Left lobe of liver (tissue), 2 donors: ENCODE measurements at places on chromosomes 16 and 17. TPM values are rescaled to one million over a fixed set of nuclear protein-coding genes. Genes with fewer than 3 reads are reported as not detected.

DNA sequence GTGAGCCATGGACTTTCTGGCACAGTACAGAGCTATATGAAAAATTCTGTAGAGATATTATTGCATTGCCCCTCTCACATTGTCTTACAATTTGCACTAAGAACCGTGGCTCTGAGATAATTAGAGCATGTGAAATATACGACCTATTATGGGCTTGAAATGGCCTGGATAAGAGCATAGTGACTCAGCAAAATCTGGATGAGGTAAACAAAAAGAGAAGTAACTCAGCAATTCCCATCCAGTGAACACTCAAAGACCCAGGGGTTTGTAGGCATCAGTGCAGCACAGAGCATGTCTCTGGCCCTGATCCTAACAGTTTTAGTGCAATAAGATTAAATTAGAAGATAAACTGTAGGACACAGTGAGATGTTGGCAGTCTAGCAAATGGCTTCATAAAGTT is 317.2 kb upstream of the MYOCD start:
- no peak for DNase-seq

DNA sequence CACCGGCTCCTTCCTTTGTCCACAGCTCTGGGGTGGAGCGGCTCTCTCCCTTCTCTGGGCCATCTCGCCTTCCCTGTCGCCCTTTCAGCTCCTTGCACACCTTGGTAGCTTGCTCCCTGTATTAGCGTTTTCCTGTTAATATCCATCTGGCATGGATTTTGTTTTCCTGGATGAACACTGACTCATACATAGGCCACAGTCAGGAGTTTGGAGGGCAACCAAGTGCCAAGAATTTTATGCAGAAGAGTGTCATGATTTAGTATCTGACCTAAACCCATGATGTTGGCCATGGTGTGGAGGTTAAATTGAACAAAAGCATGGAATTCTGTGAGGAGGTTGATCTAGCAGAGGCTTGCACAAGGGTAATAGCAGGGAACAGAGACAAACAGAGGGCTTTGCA is 180.9 kb downstream of the AIPL1 start:
- no peak for DNase-seq

DNA sequence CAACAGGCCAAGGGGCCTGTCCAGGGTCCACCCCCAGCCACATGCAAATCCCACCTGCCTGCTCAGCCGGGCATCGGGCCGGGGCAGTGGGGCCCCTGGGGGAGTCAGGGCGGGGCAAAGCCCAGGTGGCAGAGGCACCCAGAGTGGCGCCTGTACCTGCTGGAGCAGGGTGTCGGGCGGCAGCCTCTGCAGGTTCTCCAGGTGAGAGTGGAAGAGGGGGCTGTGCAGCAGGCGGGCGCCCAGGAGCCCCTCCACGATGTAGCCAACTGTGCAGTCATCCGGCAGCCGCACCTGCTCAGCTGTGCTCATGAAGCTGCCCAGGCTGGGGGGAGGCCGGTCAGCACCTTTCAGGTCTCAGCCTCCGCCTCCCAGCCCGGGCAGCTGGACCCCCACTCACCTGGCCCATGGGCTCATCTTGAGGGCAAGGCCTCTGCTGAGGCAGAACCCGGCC is 2.1 kb downstream of the RFNG start:
- no peak for DNase-seq

DNA sequence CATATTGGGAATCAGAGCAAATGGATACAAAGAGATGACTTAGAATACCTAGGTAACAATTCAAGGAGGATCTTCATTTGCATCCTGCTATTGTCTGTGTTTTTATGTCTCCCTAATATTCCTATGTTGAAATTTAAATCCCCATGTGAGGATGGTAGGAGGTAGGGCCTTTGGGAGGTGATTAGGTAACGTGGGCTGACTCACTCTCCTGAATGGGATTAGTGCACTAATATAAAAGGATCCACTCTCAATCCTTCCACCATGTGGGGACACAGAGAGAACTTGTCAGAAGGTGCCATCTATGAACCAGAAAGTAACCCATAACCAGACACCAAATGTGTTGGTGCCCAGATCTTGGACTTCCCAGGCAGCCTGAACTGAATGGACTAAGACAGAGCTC is 83.4 kb downstream of the CDH8 start:
- DNase-seq = no peak

- no peak for DNase-seq
Observed at GRCh38 chr17:74458835-74459234, 7.6 kb upstream of the CD300A start.

DNA sequence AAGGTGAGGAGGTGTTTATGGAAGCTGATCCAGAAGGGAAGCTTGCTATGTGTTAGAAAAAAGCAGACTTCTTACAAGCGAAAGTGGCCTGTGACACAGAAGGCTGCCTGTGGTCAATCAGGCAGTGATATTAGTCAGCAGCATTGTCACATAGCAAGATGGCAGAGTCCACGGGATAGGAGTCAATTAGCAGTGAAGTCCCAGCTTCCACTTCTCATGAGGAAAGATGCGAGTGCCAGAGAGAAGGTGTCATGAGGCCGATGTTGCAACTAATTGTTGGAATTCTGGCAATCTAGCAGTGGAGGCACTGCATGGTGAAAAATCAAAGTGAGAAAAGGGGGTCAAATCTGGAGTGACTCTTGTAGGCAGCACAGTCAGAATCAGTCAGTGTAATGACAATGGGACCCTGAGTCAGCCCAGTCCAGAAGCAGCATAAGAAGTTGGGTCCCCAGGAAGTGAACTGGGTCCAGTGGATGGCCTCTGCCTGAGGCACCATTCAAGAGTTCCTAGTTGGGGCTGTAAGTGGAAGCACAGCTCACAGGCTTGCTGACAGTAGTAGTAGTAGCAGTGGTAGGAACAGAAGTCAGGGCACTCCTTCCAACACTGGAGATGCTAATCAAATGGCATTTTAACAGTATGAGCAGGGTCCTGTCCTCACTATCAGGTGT is 85.1 kb downstream of the TNFRSF13B start:
- no peak for DNase-seq

DNA sequence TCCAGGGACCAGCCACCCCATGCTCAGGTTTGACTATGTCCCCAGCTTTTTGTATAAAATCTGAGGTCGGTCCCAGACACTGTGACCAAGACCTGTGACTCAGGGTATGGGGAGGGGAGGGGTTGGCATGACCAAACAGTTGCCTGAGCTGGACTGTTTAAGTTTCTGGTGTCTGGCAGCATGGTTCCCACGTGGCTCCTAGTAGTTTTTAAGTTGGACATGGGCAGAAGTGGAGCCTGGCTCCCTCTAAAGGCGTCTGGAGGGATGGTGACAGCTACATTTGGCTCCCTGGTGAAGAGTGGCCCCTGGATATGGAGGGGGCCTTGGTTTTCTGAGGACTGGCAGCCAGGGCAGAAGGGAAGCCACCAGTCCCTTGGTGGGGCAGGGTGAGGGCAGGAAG is 7.9 kb downstream of the SMCR8 start:
- DNase-seq = no peak

DNA sequence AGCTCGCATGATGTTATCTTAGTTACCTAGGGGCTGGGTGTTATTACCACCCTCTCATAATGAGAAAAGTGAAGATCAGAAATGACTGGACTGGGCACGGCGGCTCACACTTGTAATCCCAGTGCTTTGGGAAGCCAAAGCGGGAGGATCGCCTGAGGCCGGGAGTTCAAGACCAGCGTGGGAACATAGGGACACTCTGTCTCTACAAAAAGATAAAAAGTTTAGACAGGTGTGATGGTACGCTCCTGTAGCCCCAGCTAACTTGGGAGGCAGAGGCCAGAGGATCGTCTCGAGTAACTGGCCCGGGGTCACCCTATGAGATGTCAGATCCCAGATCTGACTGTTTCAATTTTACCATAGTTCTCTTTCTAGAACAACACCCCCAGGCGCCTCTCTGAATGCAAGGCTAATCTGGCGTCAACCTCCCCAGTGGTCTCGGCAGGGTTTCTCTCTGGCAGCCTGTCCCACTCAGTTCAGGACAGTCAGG is 1.9 kb upstream of the CCDC102A start:
- DNase-seq = peak; percentile 23

- no peak for DNase-seq
Observed at GRCh38 chr16:28923652-28924398, 1.2 kb downstream of the RABEP2 start.

DNA sequence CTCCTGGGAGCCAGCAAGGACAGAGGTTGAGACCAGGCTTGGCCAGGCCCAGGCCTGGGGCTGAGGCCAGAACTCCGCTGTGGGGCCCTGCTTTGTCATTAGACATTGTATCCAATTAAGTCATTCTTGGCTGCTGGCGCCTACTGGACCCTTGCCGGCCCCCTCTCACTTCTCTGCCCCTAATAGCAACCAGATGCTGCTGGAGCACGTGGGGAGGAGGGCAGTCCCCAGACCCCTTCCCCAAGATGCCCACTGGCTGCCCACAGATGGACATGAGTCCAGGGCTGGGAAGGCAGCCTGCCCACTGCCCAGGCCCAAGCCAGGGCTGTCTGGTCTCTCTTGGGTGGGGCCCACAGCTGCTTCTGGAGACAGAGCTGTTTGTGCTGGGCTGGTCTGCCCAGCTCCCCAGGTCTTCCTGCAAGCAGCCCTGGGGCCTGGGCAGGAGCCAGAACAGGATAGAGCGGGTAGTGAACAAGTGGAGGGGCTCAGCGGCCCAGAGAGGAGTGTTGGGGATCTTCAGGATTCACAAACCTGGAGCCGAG is 7.8 kb downstream of the PLXDC1 start:
- no peak for DNase-seq

GRCh38 chr16:2948807-2949704 is 15.0 kb upstream of the KREMEN2 start:
- peak; percentile 41 for DNase-seq

- no peak for DNase-seq
Observed at GRCh38 chr17:79075446-79075750, 774 bp downstream of the ENGASE start.

GRCh38 chr17:50356418-50356817 is 10.5 kb downstream of the XYLT2 start:
- no peak for DNase-seq

DNA sequence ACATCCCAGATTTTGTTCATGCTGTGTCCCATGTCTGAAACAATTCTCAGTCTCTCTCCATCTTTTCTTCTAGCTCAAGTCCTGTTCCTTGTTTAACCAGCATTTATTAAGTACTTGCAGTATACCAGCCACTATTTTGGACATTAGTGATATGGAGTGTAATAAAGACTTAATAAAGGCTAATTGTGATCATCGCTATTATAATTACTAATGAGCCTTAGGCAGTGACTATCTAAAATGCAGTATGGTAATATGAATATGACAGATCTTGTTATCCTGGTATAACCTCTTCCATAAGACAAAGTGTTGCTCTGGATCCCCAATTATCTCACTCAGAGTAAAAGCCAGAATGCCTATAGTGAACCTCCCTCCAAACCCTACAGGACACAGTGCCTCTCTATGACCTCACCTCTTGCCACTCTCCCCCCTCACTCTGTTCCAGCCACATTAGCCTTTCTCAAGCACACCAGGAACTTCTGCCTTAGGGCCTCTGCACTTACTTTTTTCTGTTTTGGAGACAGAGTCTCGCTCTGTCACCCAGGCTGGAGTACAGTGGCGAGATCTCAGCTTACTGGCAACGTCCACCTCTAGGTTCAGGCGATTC is 1.8 kb upstream of the FLOT2 start:
- DNase-seq = no peak

DNA sequence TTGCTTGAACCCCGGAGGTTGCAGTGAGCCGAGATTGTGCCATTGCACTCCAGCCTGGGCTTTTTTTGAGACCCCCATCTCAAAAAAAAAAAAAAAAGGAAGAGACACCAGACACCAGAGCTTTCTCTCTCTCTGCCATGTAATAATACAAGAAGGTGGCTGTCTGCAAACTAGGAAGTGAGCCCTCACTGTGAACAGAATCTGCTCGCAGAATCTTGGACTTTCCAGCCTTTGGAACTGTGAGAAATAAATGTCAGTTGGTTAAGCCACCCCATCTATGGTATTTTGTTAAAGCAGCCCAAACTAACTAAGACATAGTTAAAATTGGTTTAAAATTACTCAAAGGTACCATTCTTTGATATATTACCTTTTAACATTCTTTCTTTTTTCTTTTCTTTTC is 10.1 kb upstream of the STX1B start:
- no peak for DNase-seq

DNA sequence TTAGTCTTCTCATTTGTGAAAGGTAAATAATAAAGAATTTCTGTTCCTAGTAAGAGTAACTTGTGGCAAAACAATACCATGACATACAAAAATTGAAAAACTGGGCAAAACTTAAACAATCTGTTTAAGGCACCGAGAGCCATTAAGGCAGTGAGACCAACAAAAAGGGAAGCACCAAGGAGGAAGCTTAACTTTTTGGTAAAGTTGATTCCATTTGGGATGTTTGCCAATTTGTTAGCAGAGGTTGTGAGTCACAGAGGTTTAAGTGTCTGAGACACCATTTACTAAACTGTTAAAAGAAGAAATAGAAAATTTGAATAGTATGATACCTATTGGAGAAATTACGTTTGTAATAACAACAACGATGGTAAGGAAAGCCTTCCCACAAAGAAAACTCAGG is 4.9 kb downstream of the SLC35G3 start:
- no peak for DNase-seq

- DNase-seq = no peak
Observed at GRCh38 chr17:79249929-79250521, 175.4 kb downstream of the ENGASE start.

DNA sequence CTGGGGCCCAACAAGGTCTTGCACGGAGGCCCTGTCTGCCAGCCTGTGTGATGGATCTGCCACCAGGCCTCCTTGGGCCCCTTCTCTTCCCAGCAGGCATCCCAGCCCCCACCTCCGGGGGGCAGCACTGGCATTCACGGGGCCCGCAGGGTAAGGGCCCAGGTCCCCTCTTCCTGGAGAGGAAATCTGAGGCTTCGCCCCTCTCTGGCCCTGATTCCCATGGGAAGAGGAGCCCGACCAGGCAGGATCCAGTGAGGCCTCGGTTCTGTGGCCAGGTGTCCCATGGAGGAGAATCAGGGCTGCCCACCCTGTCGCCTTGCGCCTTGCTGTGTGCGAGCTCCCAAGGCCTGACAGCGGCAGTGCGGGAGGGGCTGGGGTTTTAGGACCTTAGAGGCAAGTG is 48.4 kb downstream of the PDPK1 start:
- no peak for DNase-seq

- no peak for DNase-seq
Observed at GRCh38 chr16:356741-357140, 4.2 kb upstream of the AXIN1 start.

GRCh38 chr17:39450847-39451581 is at the start of gene MED1:
Gene MED1 (minus strand): TSS chr17:39451263. CDS start chr17:39451062, 201 bp downstream.
- peak; percentile 95 for DNase-seq

Gene TP53TG3C
- total RNA-seq = not detected

Gene EVPLL
- total RNA-seq = 2.2 TPM

Gene FN3K
- total RNA-seq = 64.1 TPM

Gene CHD3
- 5.7 TPM for total RNA-seq

Gene TOP2A
- total RNA-seq = 1.8 TPM

Gene FOXJ1
- 0.08 TPM for total RNA-seq

Gene NOXO1
- total RNA-seq = 1.7 TPM

Gene USP6
- total RNA-seq = 0.08 TPM

Gene UMOD
- not detected for total RNA-seq
